ENCODE measurements at places on chromosomes 4 and X.

- no peak for DNase-seq
Measured at GRCh38 chr4:40685300-40685699, 55.6 kb upstream of the RBM47 start.

DNA sequence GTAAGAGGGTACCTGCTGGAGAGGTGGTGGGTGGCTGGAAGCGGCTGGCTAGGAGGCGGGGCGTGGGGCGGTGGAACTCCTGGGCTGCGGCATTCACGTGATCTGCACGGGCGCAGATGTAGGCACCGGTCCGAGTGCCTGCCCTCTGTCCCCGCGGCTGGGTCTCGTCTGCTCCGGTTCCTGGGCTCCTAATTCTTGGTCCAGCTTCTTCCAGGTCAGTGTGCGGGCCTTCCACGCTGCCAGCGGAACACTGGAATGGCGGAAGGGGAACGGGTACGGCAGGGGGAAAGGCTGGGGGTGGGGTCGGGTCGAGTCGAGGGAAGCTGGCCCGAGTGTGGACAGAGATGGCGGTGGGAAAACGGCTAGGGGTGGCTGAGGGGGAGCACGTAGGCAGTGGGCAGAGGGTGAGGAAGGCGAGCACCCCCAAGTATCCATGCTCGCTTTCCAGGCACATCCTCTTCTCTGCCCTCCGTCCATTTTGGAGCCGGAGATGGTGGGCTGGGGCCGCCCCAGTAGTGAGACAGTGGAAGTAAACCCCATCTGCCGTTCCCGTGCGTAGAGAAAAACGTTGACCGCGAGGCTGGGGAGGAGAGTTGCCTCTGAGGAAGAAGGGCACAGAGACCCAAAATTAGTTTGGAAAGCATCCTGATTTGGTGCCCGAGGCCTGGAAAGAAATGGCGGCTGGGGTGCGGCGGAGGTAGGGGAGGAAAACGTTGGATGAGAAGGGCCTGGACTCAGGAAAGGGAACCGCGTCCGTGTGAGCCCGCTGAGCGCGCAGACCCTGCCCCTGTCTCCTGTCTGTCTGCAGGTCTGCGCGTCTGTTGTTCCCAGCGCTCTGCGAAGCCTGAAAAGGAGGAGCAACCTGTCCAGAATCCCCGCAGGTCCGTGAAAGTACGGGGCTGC, at the start of gene TCEAL4:
TCEAL4 (plus strand) TSS at position 105 of the 903 bp plus-strand sequence. CDS start 1,161 bp downstream, outside the sequence.
- peak; percentile 28 for DNase-seq

DNA sequence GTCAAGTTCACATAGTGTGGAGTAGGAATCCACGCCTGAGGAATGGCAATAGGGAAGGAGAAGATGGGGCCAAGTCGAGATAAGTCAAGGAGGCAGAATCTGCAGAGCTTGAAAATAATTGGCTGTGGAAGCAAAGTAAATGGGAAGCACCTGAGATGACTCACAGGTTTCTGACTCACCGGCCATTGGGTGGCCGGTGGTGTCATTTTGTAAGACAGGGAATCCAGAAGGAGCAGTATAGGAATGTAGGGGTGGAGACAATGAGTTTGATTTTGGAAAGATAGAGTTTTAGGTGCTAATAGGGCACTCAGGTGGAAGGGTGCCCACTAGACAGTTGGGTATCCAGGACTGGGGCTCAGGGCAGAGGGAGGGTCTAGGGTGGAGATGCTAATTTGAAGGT, 201.0 kb upstream of the MAMLD1 start:
- DNase-seq, result no peak

- DNase-seq, result no peak
Measured at GRCh38 chr4:188282471-188283232, 143.4 kb downstream of the TRIML1 start.

DNA sequence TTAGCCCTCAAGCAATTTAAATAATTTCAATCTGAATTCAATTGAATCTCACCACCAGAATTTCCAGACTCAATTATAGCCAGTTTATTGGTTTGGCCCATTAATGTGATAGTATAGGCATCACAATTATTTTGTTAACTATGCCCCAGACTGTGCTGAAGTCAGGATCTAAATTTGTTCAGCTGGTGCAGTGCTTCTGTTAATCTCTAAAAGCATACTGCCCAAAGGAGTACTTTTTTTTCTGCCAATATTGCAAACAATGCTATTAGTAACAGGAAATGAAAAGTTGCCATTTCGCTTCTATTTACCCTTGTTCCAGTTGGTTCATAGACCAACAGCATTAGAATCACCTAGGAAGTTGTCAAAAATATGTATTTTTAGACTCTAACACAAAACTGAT, 171.0 kb downstream of the GPM6A start:
- no peak for DNase-seq

DNA sequence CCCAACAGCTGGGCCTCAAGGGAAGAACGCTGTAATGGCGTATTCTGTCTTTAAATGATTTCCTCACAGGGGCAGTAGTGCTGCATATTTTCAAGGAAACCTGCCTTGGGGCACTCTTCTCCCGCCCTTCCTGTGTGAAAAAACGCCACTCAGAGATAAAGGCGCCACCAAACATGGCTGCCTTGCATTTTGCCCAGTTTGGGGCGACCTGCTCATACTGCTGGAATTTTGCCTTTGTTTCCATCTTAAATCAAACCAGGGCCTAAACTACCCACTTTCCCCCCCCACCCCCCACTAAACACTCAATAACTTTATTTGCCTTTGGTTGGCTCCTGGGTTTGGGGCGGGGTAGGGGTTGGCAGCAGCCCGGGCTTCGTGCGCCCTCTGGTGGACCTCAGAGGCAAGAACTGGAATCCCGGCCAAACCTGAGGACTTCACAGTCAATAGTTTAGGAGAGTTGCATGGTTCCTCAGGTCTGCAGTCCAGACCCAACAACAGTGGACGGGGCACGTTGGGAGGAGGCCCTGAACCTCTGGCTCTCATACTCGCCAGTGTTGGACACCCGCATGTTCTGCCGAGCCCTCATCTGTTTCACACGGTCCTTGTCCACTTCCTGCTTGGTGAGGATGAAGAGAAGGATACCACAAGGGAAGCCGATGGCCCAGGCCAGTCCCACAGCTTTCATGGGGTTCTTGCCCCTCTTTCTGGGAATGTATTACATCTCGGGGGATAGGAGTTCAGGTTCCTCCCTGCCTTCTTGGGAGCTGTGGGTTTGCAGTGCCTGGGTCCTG, 220.1 kb upstream of the STK26 start:
- DNase-seq, result peak; percentile 7

- DNase-seq, result peak; percentile 36
Measured at GRCh38 chrX:111445485-111445884, 33.5 kb upstream of the DCX start.

DNA sequence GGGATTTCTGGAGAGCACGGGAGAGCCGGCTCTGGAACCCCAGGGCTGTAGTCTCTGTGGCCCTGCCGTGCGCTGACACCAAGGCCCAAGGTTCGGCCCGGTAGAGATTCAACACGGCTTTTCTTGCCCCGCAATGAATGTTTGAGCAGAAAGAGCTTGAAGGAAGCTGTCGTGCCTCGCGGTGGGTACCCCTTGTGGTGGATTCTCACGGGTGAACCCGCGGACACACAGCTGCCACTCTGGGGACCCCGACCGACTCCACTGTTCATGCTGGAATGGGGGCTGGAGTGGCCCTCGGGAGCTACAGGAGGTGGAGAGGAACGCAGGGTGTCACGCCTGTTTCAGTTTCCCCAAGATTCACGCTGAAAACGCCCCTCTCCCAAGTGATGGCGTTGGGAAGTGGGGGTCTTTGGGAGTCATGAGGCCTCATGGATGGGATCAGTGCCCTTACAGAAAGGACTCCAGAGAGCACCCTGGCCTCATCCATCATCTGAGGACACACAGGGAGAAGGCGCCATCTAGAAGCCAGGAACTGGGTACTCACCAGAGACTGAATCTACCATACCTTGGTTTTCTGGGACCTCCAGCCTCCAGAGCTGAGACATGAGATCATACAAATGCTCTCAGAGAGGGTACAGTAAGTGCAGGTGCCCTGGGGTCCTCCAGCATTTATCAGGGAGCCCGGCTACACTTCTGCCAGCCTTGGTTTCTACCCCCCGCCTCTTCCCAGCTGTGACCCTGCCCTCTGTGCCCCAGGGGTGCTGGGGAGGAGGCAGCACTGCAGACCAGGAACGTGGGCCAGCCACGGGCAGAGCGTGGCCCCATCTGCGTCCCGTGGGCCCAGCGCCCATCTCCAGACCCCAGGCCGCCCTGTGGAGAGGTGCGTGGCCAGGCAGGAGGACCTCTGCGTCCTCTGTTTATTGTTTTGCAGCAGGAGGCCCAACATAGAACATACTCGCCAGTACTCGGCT, 6.4 kb downstream of the SLC25A6 start:
- no peak for DNase-seq

DNA sequence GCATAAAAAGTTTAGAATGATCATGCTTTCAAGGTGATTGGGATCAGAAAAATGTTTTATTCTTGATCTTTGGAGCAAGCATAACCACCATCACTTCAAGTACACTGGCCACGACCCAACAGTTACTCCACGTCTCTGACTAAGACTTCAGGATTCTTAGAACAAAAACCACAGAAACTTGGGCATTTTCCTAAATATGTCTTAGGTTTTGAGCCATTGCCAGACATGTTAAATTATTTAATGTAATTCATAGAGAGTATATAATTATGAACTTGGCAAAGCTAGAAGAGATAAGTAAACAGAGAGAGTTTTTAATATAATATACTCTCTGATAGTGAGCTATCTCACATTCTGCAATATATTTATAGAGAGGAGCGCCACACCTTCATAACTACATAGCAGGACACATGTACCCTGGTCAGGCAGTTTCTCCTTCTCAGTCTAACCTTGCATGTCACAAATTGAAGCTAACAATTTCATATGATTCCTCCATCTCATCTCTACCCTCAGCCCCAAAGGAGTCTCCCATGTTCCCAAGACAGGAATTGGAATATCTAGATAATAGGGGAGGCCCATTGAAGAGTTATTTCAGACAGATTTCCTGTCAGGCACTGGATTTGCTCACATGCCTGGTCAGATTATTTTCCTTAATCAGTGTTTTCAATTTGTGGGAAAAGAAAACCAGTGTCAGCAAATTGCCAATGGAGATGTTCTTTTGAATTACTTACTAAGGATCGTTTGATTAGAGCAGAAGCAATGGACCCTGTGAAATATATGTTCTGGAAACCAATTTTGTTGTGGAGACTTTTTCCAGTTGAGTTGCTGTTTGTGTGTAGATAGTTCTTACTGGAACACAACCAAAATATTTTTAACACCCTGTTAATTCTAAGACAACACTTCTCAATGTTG, 61.7 kb upstream of the GUCY1A1 start:
- DNase-seq, result no peak

DNA sequence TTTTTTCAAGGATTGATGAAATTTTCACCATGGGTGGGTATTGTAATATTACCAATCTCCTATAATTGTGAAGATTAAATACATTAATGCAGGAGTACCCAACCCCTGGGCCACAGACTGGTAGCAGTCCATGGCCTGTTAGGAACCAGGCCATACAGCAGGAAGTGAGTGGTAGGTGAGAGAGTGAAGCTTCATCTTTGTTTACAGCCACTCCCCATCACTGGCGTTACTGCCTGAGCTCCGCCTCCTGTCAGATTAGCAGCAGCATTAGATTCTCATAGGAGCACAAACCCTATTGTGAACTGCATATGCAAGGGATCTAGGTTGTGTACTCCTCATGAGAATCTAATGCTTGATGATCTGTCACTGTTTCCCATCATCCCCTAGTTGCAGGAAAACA, 15.1 kb downstream of the RAPGEF2 start:
- no peak for DNase-seq

GRCh38 chr4:145324161-145324560, 143.8 kb upstream of the OTUD4 start:
- no peak for DNase-seq

DNA sequence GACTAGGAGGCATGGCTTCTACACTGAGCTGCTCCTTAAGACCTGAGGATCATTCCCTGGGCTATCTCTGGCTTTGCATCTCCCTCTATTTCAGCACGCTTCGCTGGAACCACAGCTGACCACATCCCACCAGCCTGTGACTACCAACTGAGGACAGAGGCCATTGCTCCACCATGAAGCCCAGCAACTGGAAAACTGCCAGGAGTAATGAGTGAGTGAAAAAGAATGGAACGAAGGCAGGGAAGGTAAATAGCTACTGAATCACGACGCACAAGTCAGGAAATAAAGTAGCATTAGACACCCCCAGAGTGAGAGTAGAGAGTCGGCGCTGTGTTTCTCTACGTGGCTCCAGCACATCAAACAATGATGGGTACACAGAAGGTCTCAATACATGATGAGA, 314.7 kb downstream of the LDB2 start:
- DNase-seq, result no peak

DNA sequence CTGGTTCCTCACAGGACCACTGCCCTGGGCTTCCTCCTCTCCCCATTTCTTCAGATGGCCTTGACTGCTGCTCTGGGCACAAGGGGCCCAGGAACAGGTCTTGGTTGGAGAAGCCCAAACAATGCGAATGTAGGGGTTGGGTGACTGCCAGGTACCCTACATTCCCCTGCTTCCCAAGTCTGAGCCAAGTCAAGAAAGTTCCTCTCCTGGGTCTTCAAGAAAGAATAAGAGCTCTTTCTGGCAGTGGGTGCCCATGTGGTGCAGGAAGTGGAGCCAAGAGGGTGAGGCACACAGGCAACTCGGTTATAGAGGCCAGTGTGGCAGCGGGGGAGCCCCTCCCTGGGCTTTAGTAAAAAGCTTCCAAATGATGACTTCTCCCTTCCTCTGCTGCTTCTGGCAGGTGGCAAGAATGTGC, 2.7 kb downstream of the SLC34A2 start:
- DNase-seq, result no peak

Data from hematopoietic multipotent progenitor cell treated with erythropoietin and hydrocortisone succinate and interleukin-3 and kit ligand, for 8 days (in vitro differentiated cells).